ENCODE measurements at places on chromosomes 5 and 9.

- DNase-seq, result no peak
Observed at GRCh38 chr9:14650596-14650995, 42.6 kb downstream of the ZDHHC21 start.

DNA sequence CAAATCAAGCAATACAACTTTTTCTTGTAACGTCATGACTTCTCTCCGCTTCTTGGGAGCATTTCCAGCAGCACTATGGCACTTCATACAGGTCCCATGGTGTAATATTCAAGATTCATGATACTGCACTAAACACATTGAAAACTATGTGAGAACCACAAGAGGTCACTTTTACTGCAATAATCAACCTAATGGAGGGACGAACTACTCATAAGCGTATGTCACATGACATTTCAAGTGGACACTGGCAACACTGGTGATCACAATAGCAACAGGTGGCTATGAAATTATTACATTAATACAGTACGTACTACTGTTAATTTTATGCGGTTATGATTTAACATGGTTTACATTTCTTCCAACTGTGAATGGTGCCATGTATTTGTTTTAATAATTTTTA lies 78.6 kb upstream of the TBC1D9B start:
- DNase-seq, result no peak

GRCh38 chr9:16679327-16679821 lies 191.1 kb downstream of the BNC2 start:
- no peak for DNase-seq

GRCh38 chr5:1348986-1349245 lies 4.0 kb upstream of the CLPTM1L start:
- no peak for DNase-seq

DNA sequence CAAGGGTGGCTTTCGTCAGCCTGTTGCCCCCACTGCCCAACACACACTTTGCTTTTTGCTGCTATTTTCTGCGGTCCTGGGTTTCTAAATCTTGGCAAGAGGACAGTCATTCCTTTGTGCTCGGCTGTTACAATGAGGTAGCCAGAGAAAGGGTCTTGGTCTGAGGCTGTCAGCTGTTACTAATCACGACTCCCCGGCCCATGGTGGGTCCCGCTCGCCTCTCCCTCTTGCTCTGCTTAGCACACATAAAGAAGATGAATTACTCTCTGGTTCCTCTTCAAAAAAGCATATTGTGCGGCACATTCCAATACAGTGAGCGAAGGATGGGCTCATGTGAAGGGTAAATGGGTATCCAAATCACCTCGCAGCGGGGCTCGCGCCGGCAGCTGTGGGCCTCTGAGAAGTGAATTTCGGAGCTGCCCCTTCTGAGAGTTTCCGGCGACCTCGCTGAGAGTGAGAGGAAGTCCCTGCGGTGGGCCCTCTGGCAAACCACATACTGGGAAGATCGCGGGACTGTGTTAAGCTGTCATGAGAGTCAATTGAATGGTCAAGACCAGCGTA lies 56.0 kb downstream of the SLC1A3 start:
- DNase-seq, result no peak

DNA sequence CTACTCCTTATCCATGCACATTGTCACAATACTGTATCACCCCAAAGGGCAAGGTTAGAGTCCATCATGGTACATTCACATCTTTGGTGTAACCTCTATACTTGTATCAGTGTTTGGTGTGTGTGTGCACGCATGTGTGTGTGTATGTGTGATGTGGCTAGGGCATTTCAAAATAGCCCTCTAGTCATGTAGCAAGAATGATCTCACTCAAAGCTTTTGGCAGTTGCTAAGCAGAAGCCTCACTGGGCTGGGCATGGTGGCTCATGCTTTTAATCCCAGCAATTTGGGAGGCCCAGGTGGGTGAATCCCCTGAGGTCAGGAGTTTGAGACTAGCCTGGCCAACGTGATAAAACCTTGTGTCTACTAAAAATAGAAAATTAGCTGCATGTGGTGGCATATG lies 245.3 kb downstream of the ADGRV1 start:
- DNase-seq, result no peak

- no peak for DNase-seq
Observed at GRCh38 chr5:59764361-59764760, 129.2 kb downstream of the PDE4D start.

- no peak for DNase-seq
Observed at GRCh38 chr9:93646640-93647178, 70.3 kb downstream of the PHF2 start.

- DNase-seq, result no peak
Observed at GRCh38 chr5:168059131-168059530, 232.3 kb upstream of the WWC1 start.

GRCh38 chr9:27505744-27506161 lies 18.3 kb upstream of the IFNK start:
- no peak for DNase-seq

GRCh38 chr9:36051317-36051716 lies 14.6 kb downstream of the RECK start:
- DNase-seq, result no peak

GRCh38 chr9:84669288-84670137 lies at the start of gene NTRK2:
TSS of gene NTRK2 (plus strand) at chr9:84669729. CDS start at chr9:84670749, 1,020 bp downstream.
- DNase-seq, result no peak

GRCh38 chr5:56145106-56145505 lies 88.0 kb downstream of the ANKRD55 start:
- DNase-seq, result no peak

DNA sequence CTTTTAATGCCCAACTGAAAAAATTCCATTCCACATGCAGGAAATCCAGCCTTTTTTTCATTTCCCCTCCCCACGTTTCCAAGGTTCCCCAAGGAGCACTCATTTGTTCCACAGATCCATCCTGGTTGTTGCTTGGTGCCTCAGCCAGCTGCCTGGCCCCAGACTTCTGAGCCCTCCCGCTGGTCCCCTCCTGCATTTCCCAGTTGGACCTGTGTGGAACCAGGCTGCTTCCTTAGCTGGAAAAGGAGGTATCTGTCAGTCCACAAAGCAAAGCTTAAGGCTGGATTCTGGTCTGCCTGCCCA lies 44.8 kb downstream of the ANGPTL2 start:
- DNase-seq, result no peak

DNA sequence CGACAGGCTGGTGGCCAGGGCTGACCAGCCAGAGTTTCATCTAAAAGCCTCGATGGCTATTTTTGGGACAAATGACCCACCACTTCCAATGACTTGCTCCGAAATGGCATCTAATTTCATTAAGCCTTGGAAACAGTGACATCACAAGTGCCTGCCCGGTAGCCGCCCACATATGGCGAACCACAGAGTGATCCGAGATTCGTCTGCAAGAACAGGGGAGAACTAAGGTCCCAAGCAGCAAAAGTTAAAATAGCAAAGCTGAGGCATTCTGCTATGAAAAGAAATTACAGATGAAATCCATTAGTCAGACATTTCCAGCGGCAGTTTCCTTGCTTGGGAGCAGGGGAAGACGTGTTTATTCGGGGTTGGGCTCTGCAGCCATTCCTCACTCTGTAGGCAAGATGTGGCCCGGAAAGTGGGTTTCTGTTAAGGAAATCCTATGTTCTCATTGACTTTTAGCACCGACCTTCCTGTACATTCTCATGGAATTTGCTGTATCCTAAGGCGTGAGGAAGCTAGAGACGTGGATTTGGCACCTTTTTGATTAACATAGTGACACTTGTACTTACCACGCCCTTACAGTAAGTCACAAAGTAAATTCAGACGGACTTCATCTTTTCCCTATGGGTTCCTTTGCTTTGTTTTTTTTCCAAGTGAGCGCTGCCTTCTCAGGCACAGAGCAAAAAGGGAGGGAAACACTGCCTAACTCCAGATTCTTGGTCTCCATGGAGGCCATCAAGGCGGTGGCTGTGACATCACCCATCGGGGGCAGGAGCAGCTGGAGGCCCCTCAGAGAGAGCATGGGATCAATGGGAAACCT lies 45.1 kb downstream of the ERGIC1 start:
- no peak for DNase-seq

GRCh38 chr5:14741801-14742440 lies 77.4 kb downstream of the OTULIN start:
- peak; percentile 79 for DNase-seq

GRCh38 chr5:40679913-40680681 lies at the start of gene PTGER4:
TSS of gene PTGER4 (plus strand) at chr5:40679915. CDS start at chr5:40680994, 1,079 bp downstream.
- no peak for DNase-seq

- no peak for DNase-seq
Observed at GRCh38 chr9:18905028-18905882, 127.8 kb downstream of the SAXO1 start.

DNA sequence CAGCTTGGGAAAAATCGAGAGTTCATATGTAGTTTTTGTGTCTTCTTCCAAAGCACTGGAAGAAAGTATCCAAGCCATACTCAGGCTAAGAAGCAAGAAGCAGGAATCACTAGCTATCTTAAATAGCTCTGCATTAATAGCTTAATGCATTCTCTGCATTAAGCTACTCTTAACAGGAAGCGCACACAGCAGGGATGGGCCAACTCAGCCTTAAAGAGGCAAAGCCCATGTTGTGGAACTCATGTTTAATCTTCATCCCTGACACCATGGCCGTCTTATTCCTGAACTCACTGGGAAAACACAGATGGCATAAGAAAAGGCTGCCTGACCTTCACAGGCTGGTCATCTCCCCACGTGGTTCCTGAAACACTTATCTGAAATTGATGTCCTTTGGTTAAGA lies 18.7 kb upstream of the ICE1 start:
- DNase-seq, result no peak

GRCh38 chr5:83911367-83911919 lies 190.8 kb upstream of the HAPLN1 start:
- no peak for DNase-seq

GRCh38 chr5:174251305-174252000 lies 205.9 kb downstream of the NSG2 start:
- DNase-seq, result peak; percentile 57

DNA sequence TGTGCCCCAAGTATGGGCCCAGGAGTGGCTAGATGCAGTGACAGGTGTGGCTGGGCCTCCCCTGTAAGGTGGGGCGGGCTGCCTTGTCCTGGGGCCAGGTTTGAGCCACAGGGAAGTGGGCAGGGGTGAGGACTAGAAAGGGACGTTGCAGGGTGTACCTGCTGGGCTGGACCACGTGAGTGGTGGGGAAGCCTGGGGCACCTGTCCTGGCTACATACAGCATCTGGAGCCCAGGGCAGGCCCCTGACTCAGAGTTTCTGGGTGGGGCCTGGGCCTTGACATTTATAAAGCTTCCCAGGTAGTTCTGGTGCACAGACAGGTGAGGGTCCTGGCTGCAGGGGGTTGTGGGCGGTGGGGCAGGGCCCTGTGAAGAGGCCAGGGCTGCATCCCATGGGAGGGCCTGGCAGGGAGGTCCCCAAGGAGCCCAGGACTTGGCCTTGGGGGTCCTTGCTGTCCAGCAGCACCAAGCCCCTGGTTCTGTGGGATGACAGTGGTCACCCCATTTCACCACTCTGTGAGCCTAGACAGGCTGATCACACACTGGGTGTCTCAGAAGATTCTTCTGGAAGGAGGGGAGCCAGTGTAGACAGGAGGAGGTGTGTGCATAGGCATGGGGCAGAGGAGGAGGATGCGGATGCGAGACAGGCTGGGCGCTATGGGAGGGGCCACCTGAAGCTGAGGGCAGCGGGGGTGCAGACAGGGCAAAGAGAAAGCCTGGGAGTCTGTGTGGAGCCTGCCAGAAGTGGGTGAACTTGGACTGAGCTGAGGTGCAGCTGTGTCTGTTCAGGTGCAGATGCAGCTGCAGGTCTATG lies 94.0 kb downstream of the PHF2 start:
- DNase-seq, result no peak

- peak; percentile 78 for DNase-seq
Observed at GRCh38 chr9:129317179-129318011, 139.3 kb upstream of the IER5L start.

GRCh38 chr5:176626876-176627236 lies 3.5 kb downstream of the SNCB start:
- no peak for DNase-seq

DNA sequence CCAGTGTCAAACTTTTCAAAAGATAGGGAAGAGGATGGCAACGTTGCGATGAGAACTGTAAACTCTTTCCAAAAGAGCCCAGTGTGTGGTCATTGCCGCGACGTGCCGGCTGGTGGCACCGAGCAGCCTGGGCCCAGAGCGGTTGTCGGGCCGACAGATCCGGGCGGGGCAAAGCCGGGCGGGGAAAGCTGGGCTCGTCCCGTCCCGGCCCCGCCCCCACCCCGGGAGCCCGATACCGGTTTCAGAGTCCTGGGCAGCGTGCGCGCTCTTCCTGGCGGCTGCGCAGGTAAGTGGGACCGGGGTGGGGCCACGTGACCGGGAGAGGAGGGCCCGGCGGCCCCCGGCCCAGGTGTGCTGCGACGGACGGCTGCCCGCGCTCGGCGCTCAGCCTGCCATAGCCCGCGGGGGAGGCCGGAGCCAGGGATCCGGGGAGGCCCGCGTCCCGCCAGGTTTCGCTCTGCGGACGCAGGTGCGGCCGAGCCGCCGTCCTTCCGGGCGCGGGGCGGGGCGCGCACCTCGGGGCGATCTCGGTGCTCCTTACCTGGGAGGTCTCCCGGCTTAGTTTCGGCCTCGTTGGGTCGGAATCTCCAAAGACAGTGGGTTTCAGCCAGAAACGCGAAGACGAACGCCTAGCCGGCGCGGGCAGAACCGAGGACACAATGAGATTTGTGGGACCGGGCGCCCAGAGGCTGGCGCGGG lies at the start of gene MARVELD2:
Gene MARVELD2, plus strand, starts transcription at position 232 of the 699 bp plus-strand sequence. CDS start 4,270 bp downstream, outside the sequence.
- no peak for DNase-seq

- DNase-seq, result no peak
Observed at GRCh38 chr9:133202145-133202513, 6.9 kb downstream of the OBP2B start.

DNA sequence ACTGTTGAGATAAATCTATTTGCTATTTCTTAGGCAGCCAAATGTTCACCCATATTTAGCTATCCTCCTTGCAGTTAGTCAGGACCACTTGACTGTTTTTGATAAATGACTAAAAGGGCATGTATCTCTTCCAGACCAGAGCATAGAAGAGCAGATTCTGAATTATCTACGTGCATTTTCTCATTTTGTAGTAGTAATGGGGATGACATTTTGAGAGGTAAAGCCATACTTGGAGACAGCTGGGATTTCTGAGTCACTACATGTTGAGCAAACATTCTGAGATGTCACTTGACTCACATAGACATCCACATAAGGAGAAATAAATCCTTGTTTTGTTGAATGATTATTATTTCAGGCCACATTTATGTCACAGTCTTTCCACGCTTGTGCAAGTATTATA lies 297.6 kb downstream of the CDH10 start:
- no peak for DNase-seq

- peak; percentile 73 for DNase-seq
Observed at GRCh38 chr5:7850395-7851239, at the start of gene CFAP90. TSS of gene CFAP90 (minus strand) at chr5:7851133. CDS start at chr5:7851021, 112 bp downstream.

GRCh38 chr5:6518298-6519057 lies 69.8 kb downstream of the UBE2QL1 start:
- no peak for DNase-seq

GRCh38 chr9:78866207-78867132 lies 569.5 kb downstream of the PSAT1 start:
- DNase-seq, result no peak

GRCh38 chr5:140647042-140647419 lies 399 bp downstream of the NDUFA2 start:
- DNase-seq, result no peak

GRCh38 chr9:133822430-133823065 lies 84.4 kb upstream of the SARDH start:
- DNase-seq, result no peak
